ENCODE measurements at places on chromosomes 6 and 20. TPM values are rescaled to one million over a fixed set of nuclear protein-coding genes. Genes with fewer than 3 reads are reported as not detected.

The CPNE1 gene
- total RNA-seq = 131 TPM

The WFDC2 gene
- total RNA-seq = not detected

The STX11 gene
- 0.15 TPM for total RNA-seq

The HLA-DOB gene
- total RNA-seq = 1.7 TPM

The CCNC gene
- 76.4 TPM for total RNA-seq

The HLA-DRA gene
- total RNA-seq = not detected

The HLA-F gene
- 10.9 TPM for total RNA-seq

The WASF1 gene
- total RNA-seq = 24.6 TPM

The MROH8 gene
- total RNA-seq = not detected

The HINT3 gene
- 14.3 TPM for total RNA-seq

The PSMA7 gene
- total RNA-seq = 607 TPM

The BEND6 gene
- total RNA-seq = 1.2 TPM

The HLA-DMB gene
- not detected for total RNA-seq

The MYO6 gene
- total RNA-seq = 9.4 TPM

The TMEM200A gene
- total RNA-seq = 18.9 TPM

The FAM209B gene
- not detected for total RNA-seq

The HLA-E gene
- 122 TPM for total RNA-seq

The CNR1 gene
- total RNA-seq = not detected

The OR10C1 gene
- total RNA-seq = not detected

The HSPA1L gene
- 0.62 TPM for total RNA-seq

The SCAND1 gene
- 103 TPM for total RNA-seq

The BPIFA1 gene
- total RNA-seq = not detected

The GSTA4 gene
- 28.6 TPM for total RNA-seq

The NOL7 gene
- total RNA-seq = 132 TPM

The SLC52A3 gene
- not detected for total RNA-seq

The GNMT gene
- not detected for total RNA-seq

The DOK5 gene
- total RNA-seq = not detected

The PNISR gene
- total RNA-seq = 24.9 TPM

The AVP gene
- total RNA-seq = not detected

The BPIFB2 gene
- total RNA-seq = not detected

The IGF2R gene
- total RNA-seq = 37.1 TPM

The LAMA4 gene
- 1.8 TPM for total RNA-seq

The FILIP1 gene
- total RNA-seq = not detected

The LTB gene
- 1.5 TPM for total RNA-seq

The HLA-DQB2 gene
- total RNA-seq = 1.7 TPM

Data from hair follicular keratinocyte (primary cell).